ENCODE measurements at places on chromosomes 6 and 20. TPM values are rescaled to one million over a fixed set of nuclear protein-coding genes. Genes with fewer than 3 reads are reported as not detected.

GRCh38 chr6:153028963-153029362, 26.5 kb upstream of the MTRF1L start:
- DNase-seq: no peak

RNF182 gene
- total RNA-seq: 0.51 TPM

- DNase-seq: no peak
Observed at GRCh38 chr20:55776176-55776575, 229.1 kb downstream of the CBLN4 start.

- DNase-seq: no peak
Observed at GRCh38 chr20:62638055-62638570, 4.2 kb upstream of the SLCO4A1 start.

GRCh38 chr6:34189806-34190503, 44.1 kb upstream of the GRM4 start:
- DNase-seq: no peak

- DNase-seq: no peak
Observed at GRCh38 chr6:150705392-150705791, 105.7 kb downstream of the PLEKHG1 start.

DNA sequence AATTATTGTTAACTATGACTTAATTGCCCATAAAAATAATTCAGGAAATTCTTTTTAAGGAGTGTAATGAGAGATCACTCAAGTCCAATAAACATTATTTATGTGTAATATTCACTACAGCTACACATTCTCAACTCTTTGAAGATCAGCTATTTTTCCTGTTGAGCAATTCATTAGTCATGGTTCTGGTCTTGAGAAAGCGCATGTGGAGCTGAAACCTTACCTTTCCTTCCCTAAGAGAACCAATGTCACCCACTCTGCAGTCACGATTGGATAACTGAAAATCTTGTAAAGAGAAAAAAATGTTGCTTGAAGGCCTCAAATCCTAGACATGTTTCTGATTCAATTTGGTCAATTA, 736.9 kb upstream of the MARCKS start:
- DNase-seq: no peak

GRCh38 chr6:117399924-117400323, 25.8 kb downstream of the ROS1 start:
- DNase-seq: no peak

- DNase-seq: no peak
Observed at GRCh38 chr6:64429926-64430325, 794.3 kb downstream of the PHF3 start.

ZNF292 gene
- 72.2 TPM for total RNA-seq

GRCh38 chr6:26197933-26198721, 110.9 kb downstream of the HFE start:
- peak; percentile 69 for DNase-seq

GRCh38 chr6:114032721-114033120, 61.8 kb upstream of the HDAC2 start:
- DNase-seq: no peak

SNRPB2 gene
- 41.7 TPM for total RNA-seq

DNA sequence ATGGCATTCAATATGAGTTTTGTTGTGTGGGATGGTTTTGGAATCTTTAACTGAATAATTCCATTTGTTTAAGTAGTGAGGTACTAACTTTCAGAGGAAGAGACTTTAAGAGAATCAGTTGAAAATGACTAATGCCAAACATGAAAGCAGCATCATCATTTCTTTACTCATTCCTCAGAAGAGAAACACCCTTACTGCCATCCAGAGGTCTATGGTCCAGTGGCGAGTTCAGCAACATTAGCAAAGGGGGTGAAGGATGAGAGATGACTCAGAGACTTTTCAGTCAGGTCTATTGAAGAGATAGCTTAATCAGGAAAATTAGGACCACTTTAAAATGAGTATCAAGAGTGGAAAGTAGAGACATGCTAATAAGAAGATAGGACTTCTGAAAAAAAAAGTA, 118.8 kb downstream of the COL19A1 start:
- no peak for DNase-seq

DEFB118 gene
- total RNA-seq: not detected

- no peak for DNase-seq
Observed at GRCh38 chr20:11195899-11196558, 522.2 kb upstream of the JAG1 start.
